Choroid plexus epithelial cell (primary cell): ENCODE measurements at places on chromosomes 3 and 15.

DNA sequence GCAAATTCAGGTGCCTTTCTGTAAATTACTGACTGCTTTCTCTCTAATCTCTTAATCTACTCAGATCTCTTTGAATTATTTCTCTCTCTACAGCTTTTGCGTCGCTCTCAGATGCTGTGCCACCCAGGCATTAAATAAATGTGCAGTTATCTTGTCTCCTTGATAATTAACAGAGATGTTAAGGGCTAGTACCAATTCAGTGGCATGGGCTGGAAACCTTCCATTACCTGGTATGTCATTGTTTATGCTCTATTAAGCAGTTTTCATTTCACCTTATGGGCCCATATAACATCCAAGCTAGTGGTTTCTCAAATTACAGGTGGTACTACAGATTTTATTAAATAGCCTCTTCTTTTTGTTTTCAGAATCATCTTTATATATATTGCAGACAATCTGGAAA is 66.0 kb downstream of the PEX5L start:
- DNase-seq = no peak

DNA sequence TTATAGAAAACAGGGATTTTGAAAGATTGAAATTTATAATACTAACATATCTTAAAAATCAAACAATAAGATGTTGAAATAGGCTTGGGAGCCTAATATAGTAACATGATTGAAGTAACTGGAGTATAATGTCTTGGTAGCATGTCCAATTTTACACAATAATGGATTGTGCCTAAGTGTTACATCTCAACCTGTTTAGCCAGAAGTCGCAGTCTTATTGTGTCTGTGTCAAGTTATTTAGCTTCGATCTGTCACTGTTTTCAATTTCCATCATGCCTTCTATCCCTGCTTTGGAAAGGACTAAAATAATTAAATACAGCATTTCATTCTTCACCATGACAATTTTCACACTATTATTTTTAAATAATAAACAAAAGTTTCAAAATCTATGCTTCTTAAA is 1352.2 kb downstream of the SI start:
- DNase-seq = no peak

GRCh38 chr3:84724877-84725276 is 233.9 kb upstream of the CADM2 start:
- peak; percentile 95 for DNase-seq

GRCh38 chr3:133448478-133449122 is 48.7 kb downstream of the BFSP2 start:
- DNase-seq = peak; percentile 38

DNA sequence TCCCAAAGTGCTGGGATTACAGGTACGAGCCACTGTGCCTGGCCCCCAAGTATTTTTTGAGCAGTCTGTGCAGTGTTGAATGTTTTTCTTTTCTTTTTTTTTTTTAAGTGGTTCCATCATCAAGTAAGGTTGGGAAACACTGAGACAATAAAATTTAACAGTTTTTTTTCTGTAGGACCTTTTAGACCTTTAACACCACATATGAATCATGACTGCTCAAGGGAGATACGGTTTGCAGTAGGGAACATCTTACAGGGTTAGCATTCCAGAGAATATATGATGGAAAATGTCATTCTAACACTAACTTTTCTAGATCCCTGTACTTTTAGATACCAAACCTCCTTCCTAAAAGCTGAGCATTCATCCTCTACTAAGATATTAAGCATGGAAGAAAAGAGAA is 41.7 kb downstream of the SNX4 start:
- peak; percentile 90 for DNase-seq

GRCh38 chr15:28960979-28961378 is 75.2 kb downstream of the APBA2 start:
- DNase-seq = peak; percentile 90

- no peak for DNase-seq
Observed at GRCh38 chr15:26013981-26014380, 150.9 kb upstream of the ATP10A start.

GRCh38 chr3:183430325-183430957 is 2.0 kb upstream of the MCF2L2 start:
- no peak for DNase-seq

DNA sequence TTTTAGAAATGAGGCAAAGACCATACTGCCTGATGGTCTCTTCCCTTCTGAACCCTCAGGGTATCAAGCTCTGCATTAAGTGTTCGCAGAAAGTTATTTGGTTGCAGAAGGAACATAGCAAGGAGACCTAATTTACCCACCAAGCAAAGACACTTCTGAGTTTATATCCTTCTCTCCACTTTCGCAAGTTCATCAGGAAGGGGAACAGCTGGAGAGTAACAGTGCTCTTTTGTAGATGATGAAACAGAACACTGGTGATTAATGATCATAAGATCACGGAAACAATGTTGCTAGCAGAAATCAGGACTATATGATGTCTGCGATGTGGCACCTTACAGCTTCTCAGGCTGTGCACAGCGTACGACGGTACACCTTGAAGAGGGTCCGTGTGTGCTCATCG is 62.1 kb downstream of the NCEH1 start:
- peak; percentile 90 for DNase-seq

DNA sequence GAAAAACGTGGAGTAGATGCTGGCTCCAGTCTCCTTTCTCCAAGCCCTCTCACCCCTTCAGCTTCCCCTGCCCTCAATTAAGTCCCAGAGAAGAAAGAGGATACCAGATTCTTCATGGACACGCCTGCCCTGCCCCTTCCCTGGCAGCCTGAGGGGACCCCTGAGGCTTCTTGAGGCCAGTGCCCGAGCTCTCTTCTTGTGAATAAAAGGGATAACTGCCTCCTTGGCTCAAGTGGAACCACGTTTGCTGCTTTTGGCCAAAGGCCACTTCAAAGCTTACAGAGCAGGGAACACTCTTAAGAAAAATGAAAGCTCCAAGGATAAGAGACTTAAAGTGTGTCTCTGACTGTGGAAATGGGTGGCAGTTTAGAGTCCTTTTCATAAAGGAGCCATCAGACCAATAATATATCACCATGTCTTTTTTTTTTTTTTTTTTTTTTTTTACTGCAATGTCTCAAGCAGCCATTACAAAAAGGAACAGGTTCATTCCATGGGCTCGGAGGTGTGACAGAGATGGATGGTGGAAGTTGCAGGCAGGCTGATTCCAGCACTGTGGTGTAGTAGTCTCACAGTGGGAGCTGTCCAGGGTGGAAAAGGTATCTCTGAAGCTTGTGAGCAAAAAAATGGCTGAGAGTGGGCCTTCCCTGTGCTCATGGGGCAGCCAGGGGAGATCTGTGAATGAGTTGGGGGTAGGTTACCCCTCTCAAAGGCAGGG is 108.8 kb downstream of the SEMA5B start:
- DNase-seq = peak; percentile 37

DNA sequence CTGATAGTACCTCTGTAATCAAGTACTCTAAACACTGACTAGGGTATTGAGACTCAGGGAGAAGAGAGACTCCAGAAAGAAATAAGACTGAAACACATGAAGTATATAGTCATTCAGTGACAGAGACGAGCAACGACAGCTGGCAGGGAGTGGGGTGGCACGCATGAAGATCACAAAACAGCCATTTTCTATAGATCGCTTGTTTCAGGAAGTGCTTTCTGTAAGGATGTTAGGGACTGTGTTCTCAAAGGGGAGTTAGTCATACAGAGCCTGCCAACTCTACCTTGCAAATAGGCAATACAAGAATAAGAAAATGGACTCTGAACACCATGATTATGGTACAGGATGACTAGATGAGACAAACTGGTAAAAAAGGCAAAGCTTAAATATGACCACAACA is 139.5 kb downstream of the TBL1XR1 start:
- DNase-seq = no peak

GRCh38 chr15:86610038-86610437 is 530.4 kb downstream of the AGBL1 start:
- DNase-seq = no peak

GRCh38 chr3:64016941-64017620 is 6.2 kb downstream of the PSMD6 start:
- no peak for DNase-seq

DNA sequence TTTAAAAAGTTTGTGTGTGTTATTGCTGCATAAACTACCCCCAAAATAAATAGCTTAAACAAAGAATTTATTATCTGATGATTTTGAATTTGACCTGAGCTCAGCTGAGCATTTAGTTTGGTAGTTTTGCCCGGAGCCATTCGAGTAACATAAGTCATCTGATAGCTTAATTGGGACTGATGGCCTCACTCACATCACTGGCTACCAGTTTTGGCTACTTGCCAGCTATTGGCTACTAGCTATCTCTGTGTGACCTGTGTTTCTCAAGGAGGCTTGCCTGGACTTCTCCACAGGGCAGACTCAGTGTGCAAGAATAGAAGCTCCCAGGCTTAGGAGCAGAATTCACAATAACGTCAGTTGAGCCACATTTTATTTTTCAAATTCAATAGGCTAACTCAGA is 9.0 kb downstream of the CNTN3 start:
- no peak for DNase-seq

DNA sequence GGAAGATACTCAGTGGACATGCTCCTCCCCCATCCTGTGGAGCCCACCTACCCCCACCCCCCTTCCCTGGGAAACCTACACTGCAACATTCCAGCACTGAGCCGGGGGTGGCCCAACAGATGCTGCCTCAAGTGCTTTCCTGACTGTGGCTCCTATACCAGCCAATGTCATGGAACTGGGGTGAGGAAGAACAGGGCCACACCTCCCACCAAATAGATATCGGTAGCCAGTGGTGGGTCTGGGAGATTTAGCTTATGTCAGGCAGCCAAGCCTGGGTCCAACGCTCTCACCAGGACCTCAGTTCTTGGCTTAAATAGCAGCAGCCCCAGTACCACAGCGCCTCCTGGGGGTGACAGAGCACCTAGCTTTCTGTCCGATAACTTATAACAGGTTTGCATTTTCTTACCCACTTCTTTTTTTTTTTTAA is 30.3 kb downstream of the CDC25A start:
- peak; percentile 89 for DNase-seq

DNA sequence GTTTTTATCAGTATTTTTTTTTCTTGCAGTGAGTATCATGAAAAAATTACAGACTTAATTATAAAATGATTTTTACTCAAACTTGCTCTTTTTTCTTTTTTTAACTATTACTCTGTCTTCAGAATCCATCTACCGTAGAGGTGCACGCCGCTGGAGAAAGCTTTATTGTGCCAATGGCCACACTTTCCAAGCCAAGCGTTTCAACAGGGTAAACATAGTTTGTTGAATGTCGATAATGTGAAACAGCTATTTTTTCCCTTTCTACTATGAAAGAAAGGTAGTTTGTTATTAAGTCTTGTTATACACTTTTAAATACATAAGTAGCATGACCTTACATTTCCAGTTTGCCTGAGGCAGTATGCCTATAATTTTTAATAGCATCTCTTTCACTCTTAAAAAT is 45.6 kb downstream of the PRKCI start:
- DNase-seq = no peak

DNA sequence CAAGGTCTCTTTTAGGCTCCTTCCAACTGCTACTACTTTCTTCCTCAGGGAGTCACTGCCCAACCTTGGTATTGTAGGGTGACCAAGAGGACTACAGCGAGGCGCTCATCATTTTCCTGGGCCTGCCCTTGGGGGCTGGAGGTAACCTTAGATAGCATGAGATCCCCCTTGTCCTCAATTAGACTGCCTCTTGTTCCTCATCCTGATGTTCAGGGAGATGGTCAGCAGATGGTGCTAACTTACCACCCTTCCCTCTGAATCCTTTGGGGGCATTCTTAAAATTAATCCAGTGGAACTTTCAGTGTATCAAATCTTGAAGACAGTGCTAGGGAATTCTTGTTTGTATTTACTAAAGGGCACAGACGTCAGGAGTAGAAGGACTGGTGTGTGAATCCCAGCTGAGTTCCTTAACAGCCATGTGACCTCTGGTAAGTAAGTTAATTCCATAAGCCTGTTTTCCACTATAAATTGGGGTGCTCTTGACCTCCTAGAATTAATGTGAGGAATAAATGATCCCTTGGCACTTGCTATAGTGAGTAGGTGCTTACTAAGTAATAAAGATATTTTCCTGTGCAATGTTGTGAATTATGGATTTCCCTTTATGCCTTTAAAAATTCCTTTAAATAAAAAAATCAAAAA is 4.1 kb upstream of the CLPX start:
- DNase-seq = peak; percentile 79

GRCh38 chr15:36793205-36793873 is 213.9 kb downstream of the CDIN1 start:
- no peak for DNase-seq

- no peak for DNase-seq
Observed at GRCh38 chr15:66758844-66759243, 56.8 kb downstream of the SMAD6 start.

DNA sequence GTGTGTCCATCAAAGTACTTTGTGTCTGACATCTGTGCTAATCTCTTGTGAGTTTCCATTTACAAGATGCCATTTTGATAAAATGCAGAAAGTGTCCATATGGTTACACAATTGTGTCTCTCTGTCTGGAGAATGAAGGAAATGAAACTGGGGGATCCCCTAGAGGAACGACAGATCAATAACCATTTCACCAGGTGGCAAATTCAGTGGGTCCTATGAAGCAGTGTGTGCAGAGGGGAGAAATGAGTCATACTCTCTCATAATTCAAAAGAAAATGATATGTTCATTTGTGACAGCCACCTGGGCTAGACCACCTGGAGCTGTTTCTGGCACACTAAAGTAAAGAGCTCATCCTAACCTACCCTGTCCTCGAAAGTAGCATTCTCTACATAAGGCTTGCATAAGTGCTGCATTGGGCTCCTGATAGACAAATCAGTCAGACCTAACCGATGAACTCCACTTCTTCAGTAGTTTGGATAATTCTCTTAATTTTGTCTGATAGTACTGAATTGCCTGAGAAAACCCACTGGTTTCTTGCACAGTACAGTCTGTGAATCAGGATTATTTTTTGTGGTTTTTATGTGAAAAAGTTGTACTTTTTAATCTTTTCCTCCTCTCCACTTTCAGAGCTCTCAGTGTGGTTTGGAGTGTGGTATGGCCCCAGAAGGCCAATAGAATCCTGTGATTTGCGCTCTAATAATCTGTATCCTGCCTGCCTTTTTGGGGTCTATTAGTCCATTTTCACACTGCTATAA is 10.3 kb upstream of the CD47 start:
- no peak for DNase-seq

GRCh38 chr15:78092261-78093041 is at the start of gene SH2D7:
TSS of gene SH2D7 (plus strand) at chr15:78092561. CDS start at chr15:78092585, 24 bp downstream.
- DNase-seq = no peak
